Activated CD4-positive, alpha-beta memory T cell treated with anti-CD3 and anti-CD28 coated beads for 36 hours (primary cell): ENCODE measurements at places on chromosomes 7 and 10. TPM values are rescaled to one million over a fixed set of nuclear protein-coding genes. Genes with fewer than 3 reads are reported as not detected.

DNA sequence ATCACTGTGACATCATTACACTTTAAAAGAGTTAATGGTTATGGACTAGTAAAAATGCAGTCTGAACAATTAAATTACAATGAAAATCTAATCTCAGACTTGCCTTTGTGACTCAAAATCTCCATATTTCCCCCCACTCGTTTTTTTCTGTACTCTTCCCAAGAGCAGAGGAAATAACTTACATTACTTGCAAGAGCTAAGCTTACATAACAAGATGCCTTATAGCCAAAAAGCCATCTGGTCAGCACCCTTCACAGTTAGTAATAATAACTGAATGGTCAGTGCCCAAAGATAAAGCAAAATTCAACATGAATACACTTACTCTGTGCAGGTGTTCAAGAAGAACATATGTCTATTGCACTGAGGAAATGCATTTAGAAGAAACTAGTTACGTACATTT, 1381.5 kb upstream of the CELF2 start:
- no peak for DNase-seq

- DNase-seq: no peak
Measured at GRCh38 chr7:9869151-9869550, 1104.5 kb upstream of the PHF14 start.

GRCh38 chr7:117124591-117125220, 171.4 kb downstream of the ST7 start:
- DNase-seq: peak; percentile 86

Gene FOXI2
- total RNA-seq: not detected

DNA sequence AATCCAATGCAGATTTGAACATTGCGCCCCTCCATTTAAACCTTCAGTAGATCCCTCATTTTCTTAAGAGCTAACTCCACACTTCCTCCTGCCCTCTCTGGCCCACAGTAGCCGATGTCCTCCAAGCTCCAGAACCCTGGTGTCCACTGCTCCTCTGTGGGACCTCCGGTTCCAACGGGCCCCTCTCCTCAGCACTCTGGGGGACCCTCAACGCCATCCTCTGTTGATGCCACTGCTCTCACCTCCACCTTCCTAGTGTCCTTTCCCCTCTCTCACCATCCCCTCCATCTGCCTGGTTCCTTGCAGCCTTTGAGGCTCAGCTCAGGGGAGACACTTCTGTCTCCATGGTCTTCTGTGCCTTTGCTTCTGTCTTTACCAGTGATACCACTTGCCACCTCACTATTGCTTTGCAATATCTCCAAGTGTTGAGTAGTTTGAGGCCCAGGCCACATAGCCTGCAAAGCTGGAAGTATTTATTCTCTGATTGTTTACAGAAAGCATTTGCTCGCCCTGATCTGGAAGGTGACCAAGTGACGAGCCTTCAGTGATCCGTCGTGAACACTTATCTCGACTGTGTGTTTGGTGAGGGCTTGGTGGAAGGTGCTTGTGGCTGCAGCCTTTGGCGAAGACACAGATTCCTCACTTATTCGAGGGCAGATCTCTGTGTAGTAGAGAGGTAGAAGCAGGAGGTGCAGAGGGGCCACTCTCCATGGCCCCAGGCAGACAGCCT, 104.8 kb upstream of the SHH start:
- DNase-seq: no peak

GRCh38 chr10:54800741-54801421, at the start of gene PCDH15:
Gene PCDH15, minus strand, starts transcription at chr10:54801231. Its CDS starts 136,969 bp downstream, at chr10:54664262.
- no peak for DNase-seq

DNA sequence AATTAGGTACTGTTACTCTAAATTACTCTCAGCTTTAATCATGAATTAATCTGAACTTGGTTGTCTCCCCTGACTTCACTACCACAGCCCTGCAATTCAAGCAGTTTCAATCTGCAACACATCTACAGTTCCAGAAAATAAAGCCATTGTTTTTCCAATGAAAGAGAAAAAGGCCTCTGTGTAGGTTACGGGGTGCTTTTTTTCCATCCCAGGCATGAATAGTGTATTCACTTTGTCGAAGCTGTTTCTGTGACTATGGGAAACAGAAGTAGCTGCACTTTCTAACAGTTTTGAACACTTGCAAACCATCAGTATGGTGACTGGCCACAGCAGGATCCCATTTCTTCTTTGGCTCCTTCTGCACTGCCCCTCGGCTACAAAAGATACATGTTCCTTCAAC, 460.2 kb downstream of the GRM8 start:
- DNase-seq: no peak

Gene PALS2
- 21.0 TPM for total RNA-seq

DNA sequence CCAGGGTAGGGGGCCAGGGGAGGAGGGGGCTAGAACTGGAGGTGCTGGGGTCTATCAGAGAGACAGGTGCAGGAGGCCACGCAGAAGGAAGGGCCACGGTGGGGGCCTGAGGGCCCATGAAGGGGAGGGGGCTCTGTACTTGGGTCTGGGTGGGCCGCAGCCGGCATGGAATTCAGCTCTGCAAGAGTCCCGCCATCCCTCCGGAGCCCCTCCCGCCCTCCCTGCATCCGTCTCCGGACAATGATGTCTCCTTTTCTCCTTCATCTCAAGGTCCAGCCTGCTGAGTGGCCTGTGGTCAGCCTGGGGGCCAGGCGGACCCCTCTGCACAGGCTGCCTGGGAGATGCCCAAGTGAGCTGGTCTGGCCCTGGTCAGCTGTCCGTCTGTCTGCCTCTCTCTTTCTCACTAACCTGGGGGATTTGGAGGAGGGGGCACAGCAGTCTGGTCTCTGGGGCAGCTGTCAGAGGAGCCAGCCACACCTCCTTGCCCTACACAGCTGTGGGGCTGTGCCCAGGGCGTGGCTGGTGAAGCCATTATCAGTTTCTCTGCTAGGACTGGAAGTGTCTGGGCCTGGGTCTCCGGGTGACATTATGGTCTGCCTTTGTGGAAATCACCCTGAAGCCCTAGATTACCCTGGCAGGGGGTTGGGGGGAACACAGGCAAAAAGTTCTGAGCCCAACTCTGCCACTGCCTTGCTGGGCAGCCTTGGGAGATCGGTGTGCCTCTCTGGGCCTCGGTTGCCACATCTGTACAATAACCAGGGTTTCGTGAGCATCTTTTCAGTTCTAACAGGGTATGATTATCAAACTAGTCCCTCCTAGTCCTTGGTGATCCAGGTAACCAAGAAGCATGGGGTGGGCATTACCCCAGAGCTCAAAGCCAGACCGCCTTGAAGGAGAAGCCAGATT, 19.0 kb upstream of the HSPB1 start:
- no peak for DNase-seq

Gene PTPN20
- total RNA-seq: 1.4 TPM

Gene ACSL5
- 32.9 TPM for total RNA-seq

Gene ZNF32
- total RNA-seq: 12.2 TPM

Gene NAT16
- not detected for total RNA-seq

DNA sequence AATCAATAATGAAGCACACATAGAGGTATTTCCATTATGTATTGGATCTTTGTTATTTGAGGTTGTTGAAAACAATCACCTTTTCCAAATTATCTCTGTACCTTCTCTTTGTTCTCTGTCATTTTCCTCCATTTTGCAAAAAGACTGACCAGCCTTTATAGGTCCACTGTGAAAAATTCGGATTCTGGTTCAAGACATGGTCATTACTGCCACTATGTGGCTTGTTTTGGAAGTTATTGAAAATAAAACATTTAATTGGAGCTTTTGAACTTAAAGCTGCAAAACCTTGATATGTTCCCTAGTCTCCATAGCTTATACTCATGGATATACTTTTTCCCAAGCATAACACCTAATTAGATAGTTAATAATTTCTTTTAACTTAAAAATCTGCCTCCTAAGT, 1094.4 kb downstream of the NRG3 start:
- no peak for DNase-seq

DNA sequence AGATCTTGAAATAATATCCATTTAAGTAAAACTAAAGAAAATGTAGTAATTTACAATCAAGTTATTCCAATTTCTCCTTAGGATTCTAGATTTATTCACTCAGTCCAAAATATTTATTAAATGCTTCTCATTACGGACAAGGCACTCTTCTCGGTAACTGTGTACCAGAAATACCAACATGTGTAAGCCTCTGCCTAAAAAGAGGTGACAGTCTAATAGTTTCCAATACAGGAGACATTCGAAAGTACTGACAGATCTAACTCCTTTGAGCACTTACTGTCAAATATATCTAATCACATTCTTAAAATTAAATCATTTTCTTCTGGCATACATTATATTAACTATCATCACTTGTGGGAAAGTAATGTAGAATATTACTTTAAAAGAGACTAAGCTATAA, 26.9 kb downstream of the TMEM168 start:
- no peak for DNase-seq

GRCh38 chr10:24481241-24481640, 242.4 kb downstream of the ARHGAP21 start:
- DNase-seq: no peak

GRCh38 chr7:86900886-86901285, 158.6 kb downstream of the ELAPOR2 start:
- no peak for DNase-seq

DNA sequence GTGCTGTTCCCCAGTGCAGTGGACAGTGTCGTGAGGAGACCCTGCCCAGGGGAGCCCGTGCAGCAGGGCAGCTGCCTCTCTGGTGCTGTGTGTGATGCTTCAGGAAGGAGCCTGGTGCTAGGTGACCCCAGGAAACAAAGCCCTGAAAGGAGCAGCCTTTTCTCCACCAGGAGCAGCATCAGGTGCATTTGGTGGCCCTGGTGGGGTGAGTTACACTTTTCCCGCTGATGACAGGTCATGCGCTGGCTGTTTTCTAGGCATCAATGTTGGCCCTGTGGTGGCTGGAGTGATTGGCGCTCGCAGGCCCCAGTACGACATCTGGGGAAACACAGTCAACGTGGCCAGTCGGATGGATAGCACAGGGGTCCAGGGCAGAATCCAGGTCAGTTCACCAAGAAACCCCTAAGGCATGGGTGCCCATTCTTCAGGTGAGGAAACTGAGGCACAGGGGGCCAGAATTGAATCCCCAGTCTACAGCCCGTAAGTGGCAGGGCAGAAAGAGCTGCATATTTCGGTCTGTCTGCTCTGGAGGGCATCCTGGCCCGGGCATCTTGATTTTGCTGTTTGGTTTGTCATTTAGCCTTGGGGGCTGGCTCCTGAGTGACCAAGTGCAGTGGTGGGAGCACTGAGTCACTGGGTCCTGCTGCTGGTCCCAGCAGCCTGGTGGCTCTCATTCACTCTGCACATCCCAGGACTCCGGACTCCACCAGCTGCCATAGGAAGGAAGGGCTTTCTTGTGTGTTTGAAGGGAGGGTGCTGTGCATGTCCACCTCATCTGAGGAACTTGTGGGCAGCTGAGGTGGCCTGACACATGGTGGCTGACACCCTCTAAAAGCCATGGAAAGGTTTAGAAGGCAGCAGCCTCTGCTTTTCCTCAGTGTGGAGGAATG, 136.3 kb downstream of the ADCY1 start:
- DNase-seq: peak; percentile 6

GRCh38 chr7:149209518-149210269, 14.3 kb downstream of the ZNF282 start:
- DNase-seq: peak; percentile 97

Gene LIPN
- total RNA-seq: not detected

Gene UPK3B
- total RNA-seq: 0.65 TPM

- DNase-seq: no peak
Measured at GRCh38 chr7:150860978-150861295, 8.6 kb downstream of the AOC1 start.

Gene DENND11
- 28.9 TPM for total RNA-seq

Gene RNF148
- total RNA-seq: not detected

- DNase-seq: no peak
Measured at GRCh38 chr7:20514364-20514763, 101.1 kb upstream of the ABCB5 start.

DNA sequence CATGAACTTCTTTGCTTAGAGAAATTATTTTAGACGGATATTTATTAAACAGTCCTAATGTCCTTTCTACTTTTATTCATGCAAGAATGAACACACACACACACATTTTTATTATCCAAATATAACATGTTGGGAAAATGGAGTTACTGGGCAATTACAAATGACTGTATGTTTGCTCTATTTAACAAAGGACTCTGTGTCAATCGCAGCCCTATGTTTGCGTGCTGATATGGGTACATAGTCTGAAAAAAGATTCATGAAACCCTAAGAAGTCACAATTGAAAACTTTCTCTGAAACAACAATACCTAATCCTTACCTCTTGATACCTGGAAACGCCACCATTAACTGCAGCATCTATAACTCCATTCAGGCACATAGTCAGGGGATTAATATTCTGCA, 184.7 kb upstream of the IMMP2L start:
- DNase-seq: no peak

- DNase-seq: peak; percentile 76
Measured at GRCh38 chr10:128178302-128178958, 52.2 kb upstream of the MKI67 start.

Gene UNCX
- total RNA-seq: not detected

GRCh38 chr10:65143723-65144122, 1622.5 kb downstream of the REEP3 start:
- DNase-seq: no peak

GRCh38 chr7:38102507-38102906, 75.5 kb upstream of the STARD3NL start:
- DNase-seq: no peak

Gene PRPS1L1
- not detected for total RNA-seq

- DNase-seq: peak; percentile 44
Measured at GRCh38 chr10:117374506-117375359, 507 bp downstream of the PDZD8 start.

- peak; percentile 35 for DNase-seq
Measured at GRCh38 chr10:110168601-110169481, 38.6 kb upstream of the MXI1 start.

Gene C7orf57
- 0.71 TPM for total RNA-seq

- DNase-seq: no peak
Measured at GRCh38 chr10:129293991-129294700, 172.9 kb upstream of the MGMT start.

GRCh38 chr7:124171068-124171467, 138.2 kb upstream of the TMEM229A start:
- DNase-seq: no peak

DNA sequence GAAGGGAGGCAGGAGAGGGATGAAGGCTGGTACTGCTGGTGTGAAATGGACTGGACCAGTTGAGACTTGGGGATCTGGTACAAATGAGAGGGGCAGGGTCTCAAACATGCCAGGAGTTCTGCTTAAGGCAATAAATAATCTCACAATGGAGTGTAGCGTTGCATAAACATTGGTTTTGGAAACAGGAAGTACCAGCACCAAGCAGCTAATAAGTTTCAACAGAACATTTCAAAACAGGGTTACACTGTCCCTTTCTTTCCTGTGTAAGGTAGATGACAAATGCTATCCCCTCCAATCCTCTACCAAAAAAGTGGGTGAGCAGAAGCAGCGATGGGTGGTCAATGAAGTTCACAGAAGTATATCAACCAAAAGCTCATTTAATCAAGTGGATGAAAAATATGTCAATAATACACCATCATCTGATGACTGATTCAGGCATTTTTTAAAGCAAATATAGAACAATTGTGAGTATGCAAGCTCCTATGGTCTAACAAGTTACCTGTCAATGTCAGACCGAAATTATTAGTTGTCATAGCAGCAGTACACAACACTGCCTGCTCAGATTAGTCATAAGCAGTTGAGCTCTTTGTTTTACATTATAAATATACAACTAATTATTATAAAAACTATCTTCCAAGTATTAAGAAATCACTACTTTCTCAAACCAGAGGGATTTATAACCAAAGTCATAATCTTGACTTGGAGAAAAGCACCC, 220.0 kb downstream of the FAM107B start:
- DNase-seq: no peak
